ENCODE measurements at places on chromosomes 4 and X.

DNA sequence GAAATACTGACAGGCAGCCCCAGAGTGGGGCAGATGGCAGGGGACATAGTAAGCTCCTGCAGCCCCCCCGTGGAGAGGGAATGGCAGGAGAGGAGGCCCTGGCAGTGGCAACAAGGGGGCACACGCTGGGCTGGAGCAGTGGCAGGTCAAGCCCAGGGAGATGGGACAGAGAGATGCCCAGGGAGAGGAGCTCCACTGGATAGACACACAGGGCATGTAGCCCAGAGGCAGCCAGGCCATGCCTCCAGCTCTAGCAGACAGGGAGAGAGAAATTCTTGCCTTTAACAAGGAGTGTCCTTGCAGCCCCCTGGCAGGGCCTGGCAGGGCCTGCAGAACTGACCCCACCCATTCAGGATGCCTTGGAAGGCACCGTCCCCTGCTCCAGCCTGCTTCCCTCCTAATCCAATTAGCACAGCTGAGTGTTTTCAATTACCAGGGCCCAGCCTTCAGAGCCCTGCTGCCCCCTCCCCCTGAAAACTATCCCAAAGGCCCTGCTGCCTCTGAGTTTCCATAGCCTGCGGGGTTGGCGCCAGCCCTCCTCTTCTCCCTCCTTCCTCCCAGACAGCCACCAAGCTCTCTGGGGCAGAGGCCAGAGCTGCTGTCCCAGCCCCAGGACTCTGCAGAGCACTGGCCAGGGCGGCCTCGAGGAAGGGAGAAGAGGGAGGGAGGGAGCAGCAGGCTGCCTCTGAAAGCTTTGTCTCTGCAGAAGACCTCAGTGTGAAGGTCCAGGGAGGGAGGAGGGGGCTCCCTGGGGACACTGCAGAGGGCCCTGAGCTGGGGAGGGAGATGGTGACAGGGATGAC, 12.5 kb downstream of the L1CAM start:
- DNase-seq = no peak

DNA sequence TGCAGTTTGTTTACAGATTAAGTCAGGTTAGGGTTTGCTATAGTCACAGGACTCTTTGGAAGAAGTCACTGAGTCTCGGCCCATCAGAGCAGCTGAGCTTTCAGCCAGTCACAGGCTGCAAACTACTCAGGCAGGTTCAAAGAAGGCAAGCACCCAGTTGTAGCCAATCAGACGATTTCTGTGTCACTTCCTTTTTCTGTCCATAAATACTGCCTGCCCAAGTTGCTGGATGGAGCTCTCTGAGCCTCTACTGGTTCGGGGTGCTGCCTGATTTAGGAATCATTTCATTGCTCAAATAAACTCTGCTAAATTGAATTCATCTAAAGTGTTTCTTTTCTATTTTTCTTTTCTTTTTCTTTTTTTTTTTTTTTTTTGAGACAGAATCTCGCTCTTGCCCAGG, 7.3 kb upstream of the SH3BP2 start:
- no peak for DNase-seq

- DNase-seq = no peak
Measured at GRCh38 chr4:1790005-1790404, 3.1 kb upstream of the FGFR3 start.

- no peak for DNase-seq
Measured at GRCh38 chr4:85565761-85566480, 91.0 kb downstream of the ARHGAP24 start.

- DNase-seq = peak; percentile 70
Measured at GRCh38 chrX:45134315-45134731, 66.4 kb downstream of the DIPK2B start.

DNA sequence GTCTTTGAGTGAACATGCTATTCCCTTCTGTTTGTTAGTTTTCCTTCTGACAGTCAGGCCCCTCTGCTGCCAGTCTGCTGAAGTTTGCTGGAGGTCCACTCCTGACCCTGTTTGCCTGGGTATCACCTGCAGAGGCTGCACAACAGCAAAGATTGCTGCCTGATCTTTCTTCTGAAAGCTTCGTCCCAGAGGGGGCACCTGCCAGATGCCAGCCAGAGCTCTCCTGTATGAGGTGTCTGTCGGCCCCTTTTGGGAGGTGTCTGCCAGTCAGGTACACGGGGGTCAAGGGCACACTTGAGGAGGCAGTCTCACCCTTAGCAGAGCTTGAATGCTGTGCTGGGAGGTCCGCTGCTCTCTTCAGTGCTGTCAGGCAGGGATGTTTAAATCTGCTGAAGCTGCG, 456.9 kb upstream of the HTR2C start:
- no peak for DNase-seq

DNA sequence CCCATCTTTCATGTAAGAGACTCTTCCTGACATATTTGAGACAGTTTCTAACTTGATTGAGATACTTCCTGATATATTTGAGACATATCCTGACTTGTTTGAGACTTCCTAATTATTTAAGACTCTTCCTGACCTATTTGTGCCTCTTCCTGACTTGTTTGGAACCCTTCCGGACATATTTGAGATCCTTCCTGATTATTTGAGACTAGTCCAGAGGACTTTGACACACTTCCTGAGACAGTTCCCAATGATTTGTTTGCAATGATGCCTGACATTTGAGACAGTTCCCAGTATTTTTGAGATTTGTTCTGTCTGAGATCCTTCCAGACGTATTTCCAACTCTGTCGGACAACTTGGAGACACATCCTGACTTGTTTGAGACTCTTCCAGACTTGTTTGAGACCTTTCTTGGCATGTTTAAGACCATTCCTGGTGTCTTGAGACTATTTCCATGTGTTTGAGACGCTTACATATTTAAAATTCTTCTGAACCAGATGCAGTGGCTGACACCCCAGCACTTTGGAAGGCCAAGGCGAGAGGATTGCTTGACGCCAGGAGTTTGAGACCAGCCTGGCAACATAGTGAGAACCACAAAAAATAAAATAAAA, 118.9 kb upstream of the USP9X start:
- DNase-seq = no peak

DNA sequence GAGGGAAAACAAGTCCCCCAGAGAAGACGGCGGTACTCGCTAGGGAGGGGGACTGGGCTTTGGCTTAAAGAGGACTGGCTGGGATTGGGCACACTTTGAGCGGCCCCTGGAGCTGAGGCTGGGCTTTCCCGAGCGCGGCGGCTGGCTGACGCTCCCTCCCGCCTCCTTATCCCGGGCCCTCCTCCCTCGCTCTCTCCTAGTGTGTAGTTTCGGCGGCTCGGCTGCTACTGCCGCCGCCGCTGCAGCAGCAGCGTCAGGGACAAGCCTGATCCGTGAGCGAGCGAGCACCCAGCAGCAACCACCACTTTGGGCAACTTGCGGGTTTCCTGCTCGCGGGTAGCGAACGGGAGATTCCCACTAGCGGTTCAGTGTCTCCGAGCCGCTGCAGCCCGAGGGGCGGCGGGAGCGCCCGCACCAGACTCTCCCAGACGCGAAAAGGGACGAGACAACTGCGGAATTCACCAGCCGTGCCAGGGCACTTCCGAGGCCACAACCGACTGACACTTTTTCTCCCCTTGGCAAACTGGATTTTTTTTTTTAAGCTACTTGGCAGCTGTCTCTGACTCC, 632 bp upstream of the PCDH7 start:
- DNase-seq = peak; percentile 87

DNA sequence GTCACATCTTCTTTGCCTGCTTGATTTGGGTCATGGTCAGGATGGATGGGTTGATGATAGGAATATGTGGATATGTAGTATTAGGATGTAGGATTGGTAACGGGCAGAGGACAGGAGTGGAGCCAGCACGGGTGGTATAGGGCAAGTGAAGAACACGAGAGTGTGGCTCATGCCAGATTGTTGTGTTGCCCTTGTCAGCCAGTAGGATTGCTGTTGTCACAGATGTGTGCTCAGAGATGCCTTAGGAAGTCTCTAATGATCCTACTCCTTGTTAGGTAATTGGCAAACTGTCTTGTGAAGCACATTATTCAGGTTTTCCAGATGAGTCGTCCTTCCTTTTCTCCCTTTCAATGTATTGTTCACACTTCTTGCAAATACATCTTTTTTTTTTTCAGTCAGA, 5.5 kb downstream of the ATP10D start:
- DNase-seq = no peak
